Effector CD4-positive, alpha-beta T cell (primary cell): ENCODE measurements at places on chromosomes 12 and 14.

- no peak for DNase-seq
Observed at GRCh38 chr14:68747393-68747792, 45.5 kb downstream of the ZFP36L1 start.

GRCh38 chr12:103495469-103496456 lies at the start of gene C12orf42:
Gene C12orf42 (minus strand): TSS chr12:103495968. CDS start chr12:103478426, 17,542 bp downstream.
- DNase-seq: peak; percentile 45

- no peak for DNase-seq
Observed at GRCh38 chr12:40945772-40946171, 242.3 kb upstream of the PDZRN4 start.

DNA sequence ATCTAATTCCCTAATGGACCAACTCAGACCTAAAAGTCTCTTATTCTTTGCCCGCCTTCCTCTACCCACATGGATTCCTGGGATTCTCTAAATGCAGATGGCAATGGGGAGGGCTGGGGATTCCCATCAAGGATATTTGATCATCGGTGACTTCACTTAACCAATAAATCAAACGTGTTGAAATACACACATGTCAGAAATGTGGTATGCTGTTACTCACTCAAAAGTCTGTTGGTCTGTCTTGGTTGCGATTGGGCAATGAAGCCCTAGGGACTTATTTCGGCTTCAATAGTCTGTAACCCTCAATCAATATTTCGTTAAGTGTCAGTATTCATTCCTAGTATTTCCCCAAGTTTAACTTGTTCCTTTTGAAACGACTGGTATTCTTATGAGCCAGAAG lies 117.2 kb upstream of the DIO3 start:
- no peak for DNase-seq

GRCh38 chr12:20520532-20520931 lies 152.2 kb downstream of the PDE3A start:
- DNase-seq: no peak

DNA sequence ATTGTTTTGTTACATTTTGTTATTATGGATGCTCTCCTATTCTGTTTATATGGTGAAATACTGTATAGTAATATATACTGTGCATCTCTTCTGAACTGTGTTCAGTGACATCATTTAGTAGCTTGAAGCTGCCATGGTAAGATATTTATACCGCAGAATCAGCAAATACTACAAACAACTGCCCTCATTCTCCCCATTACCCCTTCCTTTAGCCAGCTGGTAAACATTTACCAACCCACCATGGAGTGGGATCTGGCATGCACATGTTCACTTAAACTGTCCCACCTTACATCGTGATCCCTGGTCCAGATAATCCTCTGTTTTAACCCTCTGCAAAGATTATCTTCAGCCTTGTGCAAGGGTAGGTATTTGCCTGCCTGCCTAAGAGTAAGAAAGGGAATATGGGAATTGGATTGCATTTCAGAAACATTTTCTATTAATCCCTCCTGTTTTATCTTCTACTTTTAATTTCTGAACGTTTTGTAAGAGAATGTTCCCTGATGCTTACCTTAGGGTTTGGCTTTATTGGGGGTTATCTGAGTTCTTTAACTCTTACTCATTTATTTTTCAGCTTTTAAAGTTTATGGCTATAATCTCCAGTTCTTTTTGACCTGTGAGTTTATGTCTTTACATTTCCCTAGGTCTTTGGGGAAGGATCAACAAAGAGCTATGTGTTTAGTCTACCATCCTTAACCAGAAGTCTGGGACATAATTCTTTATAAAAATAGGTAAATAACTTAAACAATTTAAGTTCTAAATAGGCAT lies 46.5 kb downstream of the FBXO34 start:
- DNase-seq: no peak
